NCI-H2107 (cell line): ENCODE measurements at places on chromosomes 5 and 9.
A peak's percentile ranks its signal among the peaks of the same experiment; 100 is the strongest.

GRCh38 chr9:113488071-113488470 is 24.5 kb downstream of the RGS3 start:
- DNase-seq: no peak

DNA sequence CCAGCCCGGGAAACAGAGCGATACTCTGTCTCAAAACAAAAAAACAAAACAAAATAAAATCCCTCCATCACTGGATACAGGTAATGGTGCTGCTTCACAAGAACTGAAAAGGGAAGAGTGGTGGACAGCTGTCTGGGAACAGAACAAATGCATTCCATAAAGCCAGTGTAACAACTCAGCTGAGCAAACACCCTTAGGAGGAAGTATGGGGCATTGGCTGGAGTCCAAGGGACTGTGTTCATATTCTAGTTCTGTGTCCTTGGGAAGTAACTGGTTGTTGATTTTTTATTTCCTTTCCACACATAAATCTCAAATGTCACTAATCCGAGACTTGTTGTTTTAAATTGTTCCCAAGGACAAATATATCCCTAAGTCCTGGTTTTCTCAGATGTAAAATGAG is 38.3 kb downstream of the HTR1A start:
- no peak for DNase-seq

DNA sequence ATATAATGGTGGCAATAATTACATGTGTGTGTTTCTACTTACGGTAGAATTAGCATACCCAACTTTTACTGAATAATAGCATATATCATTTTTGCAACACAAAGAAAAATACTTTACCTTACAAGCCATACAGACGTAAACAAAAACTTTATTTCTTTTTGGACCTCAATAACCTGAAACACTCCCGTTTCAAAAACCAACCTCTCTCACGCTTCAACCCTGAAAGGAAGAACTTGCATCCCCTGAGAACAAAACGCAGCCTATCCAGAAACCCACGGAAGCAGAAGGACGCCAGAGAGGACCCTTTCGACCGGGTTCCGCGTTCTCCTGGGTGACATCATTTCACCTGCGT is at the start of gene RNF38:
Gene RNF38, minus strand, starts transcription at position 290 of the 352 bp plus-strand sequence. Its CDS starts 161 bp downstream, at position 129.
- DNase-seq: no peak

DNA sequence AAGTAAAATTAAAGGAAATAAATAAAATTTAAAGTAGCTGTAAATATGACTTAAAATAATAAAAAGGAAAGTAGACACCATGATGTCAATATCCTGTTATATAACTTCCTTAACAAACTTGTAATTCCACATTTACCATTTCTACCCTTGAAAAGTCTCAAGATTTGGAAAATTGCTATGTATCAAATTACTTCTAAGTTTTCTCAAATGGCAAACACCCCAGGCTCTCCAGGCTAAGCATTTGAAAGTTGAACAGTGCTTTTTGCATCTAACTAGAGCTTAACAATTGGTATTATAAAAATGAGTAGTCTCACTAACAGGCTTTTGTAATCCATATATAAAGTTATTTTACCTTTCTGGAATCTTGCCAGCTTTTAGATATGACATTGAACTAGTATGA is 41.5 kb upstream of the MACIR start:
- DNase-seq: no peak

- DNase-seq: no peak
Measured at GRCh38 chr9:105890046-105890822, 195.9 kb downstream of the TMEM38B start.

- no peak for DNase-seq
Measured at GRCh38 chr5:146103594-146103993, 1.8 kb downstream of the PLAC8L1 start.

DNA sequence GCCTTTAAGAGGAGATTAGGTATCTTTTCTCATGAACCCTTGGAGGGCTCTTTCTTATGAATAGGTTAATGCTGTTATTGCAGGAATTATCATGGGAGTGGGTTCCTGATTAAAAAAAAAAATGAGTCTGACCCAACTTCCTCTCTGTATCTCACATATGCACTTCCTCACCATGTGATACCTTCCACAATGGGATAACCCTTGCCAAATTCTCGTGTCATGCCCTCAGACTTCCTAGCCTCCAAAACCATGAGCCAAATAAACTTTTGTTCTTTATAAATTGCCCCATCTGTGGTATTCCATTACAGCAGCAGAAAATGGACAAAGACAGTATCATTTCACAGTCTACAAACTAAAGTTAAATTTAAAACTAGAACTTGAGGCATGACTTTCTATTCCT is 1.0 kb downstream of the OR1B1 start:
- DNase-seq: no peak

DNA sequence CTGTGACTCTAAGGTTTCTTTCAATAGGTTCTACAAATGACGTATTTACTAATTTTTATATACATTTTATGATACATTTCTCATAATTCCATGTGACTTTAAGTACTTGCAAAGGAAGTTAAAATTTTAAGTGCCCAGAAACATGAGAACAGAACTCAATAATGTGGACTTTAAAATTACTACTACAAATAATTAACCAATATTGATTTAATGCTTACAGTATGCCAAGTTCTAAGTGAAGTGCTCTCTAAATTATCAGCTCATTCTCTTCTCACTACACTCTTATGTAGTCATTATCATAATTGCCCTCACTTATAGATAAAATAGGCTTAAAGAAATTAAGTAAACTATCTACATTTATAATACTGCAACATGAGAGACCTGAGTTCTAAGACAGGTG is 1690.7 kb upstream of the CDH9 start:
- DNase-seq: no peak

DNA sequence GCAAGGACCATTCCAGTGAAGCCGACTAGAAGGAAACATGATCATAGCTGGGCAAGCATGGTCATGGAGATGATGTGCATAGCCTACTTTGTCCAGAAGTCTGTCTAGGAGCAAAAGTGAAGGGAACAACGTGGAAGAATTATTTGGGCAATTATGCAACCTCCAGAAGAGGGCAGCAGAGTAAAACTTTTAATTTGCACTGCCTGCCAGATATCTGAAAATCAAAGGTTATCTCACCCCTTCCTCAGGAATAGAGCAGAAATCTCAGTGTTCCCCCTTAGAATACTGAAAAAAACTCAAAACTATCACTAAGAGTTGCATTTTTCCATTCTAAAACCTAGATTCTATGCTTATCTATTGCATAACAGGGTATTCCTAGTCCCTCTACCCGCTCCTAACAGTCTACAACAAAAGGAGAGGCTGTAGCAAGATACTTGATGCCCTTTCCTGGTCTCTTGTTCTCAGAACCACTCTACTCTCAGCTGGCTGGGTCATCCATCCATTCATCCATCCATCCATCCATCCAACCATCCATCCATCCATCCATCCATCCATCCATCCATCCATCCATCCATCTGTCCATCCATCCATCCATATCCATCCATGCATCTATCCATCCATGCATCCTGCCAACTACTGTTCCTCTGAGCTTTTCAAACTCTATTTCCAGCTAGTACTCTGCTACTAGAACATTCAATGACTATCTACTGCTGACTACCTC is 8.4 kb upstream of the SETD9 start:
- DNase-seq: peak; percentile 7

DNA sequence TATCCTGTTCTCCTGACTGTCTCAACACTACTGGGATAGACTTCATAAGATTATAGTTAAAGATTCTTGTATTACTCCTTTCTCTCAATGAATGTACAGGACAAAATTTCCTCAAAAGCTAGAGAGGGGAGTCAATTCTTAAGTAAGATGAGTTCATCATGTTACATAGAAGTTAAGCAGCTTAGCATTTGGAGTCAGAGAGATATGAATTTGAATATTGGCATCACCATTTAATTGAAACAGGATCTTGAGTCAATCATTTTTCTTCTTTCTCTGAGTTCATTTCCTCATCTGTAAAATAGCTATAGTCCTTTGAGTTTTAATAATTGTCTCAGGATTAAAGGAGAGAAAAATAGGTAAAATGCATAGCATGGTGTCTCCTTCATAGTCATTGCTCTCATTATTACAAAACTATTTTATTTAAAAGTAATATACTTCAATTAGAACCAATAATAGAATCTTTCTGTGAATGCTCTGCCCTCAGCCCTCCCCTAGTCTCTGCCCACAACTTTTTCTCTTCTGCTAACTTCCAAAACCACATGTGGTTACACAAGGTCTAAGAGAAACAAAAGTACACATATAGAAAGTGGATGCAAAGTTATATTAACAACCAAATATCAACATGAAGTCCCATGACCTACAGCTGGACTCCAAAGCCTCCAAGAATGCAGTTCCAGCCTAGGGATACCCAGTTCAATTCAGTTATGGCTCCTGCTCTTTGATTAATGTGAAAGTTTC is 265.6 kb downstream of the TLE1 start:
- DNase-seq: no peak

DNA sequence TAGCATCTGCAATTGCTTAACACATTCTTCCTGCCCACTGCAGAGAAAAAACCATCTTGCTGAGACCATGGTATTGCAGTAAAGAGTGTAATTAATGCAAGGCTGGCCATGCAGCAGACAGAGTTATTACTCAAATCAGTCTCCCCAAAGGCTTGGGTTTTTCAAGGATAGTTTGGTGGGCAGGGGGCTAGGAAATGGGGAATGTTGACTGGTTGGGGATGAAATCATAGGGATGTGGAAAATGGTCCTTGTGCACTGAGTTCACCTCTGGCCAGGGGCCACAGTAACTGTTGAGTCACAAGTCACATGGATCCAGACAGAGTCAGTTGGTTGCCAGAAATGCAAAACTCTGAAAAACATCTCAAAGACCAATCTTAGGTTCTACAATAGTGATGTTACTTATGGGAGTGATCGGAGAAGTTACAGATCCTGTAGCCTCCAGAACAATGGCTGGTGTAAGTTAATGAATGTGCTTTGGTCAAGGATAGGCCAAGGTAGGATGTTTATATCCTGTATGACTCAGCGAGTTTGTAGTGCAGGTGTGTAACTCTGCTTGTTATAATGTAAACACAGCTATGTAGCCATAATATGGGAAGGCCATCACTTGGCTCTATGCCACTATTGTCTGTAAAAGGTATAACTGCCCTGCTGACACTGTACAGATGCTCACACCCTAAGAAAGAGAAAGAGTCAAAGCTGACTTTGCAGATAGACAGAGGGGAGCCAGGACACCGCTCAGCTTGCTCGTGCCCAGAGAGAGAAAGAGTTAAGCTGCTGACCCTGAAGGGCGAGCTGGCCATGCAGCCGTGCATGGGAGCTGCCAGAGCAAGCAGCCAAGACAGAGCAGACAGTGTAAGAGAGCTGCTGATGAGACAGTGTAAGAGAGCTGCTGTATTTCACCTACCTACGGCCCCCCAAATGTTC is 27.2 kb downstream of the C9orf152 start:
- DNase-seq: no peak

GRCh38 chr9:136558373-136558772 is 12.5 kb upstream of the NOTCH1 start:
- no peak for DNase-seq

DNA sequence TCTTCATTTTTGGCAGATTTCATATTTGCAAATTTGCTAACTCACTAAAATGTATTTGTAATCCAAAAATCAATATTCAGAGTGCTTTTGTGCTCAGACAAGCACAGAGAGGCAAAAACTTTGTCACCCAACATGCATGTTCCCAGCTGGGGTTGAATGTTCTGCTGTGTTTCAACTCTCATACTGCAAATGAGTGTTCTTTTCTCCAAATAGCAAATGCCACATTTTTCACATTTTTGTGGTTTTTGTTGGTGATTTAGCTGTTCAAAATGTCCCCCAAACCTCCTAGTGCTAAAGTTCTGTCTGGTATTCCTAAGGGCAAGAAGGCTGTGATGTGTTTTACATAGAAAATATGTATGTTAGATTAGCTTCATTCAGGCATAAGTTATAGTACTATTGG is 87.3 kb upstream of the PCSK5 start:
- DNase-seq: no peak

DNA sequence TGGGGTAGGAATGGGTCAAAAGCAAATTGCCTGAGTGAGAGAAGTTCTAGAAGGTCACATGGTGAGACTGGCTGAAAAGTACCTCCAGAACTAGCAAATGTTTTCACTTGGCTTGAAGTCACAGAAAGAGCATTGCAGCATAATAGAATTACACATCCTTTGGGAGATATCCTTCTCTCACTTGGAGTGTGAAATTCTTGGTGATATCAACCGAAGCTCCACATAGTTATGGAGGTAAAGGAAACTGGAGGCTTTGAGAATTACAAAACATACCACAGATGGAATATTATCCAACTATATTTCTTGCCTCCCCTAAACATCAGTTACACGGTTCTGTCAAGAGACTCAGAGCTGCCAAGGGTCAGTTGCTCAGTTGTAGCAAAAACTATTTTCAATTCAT is 182.4 kb downstream of the SEMA5A start:
- no peak for DNase-seq

DNA sequence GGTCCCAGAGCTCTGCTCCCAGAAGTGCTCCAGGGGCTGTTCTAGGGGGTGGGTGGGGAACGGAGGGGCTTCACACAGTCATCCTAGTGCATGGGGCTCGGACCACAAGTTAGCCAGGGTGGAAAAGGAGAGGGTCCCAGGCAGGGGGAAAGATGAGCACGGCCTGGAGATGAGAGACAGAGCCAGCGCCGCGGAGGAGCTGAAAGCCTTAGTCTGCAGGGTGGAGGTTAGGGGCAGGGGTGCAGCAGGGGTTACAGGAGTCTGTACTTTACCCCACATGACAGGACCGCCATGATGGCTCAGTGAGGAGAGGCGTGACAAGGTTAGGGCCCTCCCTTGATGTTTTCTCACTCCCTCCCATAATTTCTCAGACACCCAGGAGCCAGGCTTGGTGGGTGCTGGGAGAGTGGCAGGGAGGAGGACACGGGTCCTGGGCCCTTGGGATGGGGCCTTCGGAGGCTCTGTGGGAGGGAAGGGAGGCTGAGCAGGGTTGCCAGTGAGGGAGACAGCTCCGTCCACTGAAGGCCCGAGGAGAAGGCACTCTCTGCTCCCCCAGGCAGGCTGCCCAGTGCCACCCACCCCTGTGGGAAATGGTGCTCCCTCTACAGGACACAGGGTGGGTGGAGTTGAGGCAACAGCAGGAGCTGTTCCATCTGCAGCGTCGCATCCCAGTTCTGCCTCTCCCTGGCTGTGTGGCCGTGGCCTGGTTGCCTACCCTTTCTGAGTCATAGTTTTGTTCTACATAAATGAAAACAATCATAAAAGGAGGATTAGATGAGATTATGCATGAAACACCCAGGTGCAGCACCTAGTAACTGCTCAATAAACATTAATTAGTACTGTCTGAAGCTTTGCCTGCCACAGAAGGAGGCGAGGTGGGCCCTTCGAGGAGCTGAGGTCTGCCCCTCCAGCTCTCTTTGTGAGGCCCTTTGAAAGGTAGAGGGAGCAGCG is 66.2 kb downstream of the NDST1 start:
- no peak for DNase-seq

- no peak for DNase-seq
Measured at GRCh38 chr9:111411266-111411665, 72.9 kb downstream of the ECPAS start.
